Parietal lobe (tissue), 2 donors: ENCODE measurements at places on chromosomes 7 and 10. TPM values are rescaled to one million over a fixed set of nuclear protein-coding genes. Genes with fewer than 3 reads are reported as not detected.

RNF32 gene
- total RNA-seq = 2.8 TPM

CTTNBP2 gene
- total RNA-seq = 145 TPM

UCN3 gene
- total RNA-seq = not detected

PNLIPRP3 gene
- not detected for total RNA-seq

MALSU1 gene
- total RNA-seq = 38.2 TPM

SUN3 gene
- not detected for total RNA-seq

SP4 gene
- total RNA-seq = 84.5 TPM

NHLRC2 gene
- total RNA-seq = 47.3 TPM
